ENCODE measurements at places on chromosomes 7 and 10.

- DNase-seq = no peak
These were observed 3.8 kb downstream of the NUDCD3 start for GRCh38 chr7:44486693-44487092.

GRCh38 chr10:124198871-124199270 lies 105.5 kb upstream of the CHST15 start:
- no peak for DNase-seq

- DNase-seq = no peak
These were observed 144.3 kb downstream of the GRID1 start for GRCh38 chr10:86222336-86222650.

DNA sequence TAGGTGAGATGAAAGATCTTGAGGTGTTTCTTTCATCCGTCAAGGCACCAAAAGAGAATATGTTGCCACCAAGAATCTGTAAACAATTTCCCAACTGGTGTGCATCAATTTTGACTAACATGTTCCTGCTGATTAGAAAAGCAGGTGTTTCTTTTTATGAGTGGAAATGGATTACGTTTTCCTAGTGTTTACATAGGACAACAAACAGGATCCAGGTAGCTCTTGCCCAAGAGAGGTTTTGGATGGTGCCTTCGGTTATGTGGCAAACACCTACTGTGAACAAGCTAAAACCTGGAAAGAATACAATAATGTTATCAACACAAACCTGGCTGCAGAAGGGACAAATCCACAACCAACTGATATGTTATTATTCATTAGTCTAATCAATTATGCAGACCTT lies 53.6 kb upstream of the WNT16 start:
- no peak for DNase-seq

- DNase-seq = no peak
These were observed 135.2 kb downstream of the BUB3 start for GRCh38 chr10:123289432-123289831.

GRCh38 chr10:133185421-133185820 lies 25.4 kb downstream of the KNDC1 start:
- no peak for DNase-seq

GRCh38 chr7:12066521-12066920 lies 144.6 kb upstream of the TMEM106B start:
- DNase-seq = no peak
